Right cardiac atrium (tissue), 5 donors: ENCODE measurements at places on chromosomes 2 and 18.

GRCh38 chr18:49141491-49141890, 190.7 kb upstream of the SMAD7 start:
- no peak for DNase-seq

DNA sequence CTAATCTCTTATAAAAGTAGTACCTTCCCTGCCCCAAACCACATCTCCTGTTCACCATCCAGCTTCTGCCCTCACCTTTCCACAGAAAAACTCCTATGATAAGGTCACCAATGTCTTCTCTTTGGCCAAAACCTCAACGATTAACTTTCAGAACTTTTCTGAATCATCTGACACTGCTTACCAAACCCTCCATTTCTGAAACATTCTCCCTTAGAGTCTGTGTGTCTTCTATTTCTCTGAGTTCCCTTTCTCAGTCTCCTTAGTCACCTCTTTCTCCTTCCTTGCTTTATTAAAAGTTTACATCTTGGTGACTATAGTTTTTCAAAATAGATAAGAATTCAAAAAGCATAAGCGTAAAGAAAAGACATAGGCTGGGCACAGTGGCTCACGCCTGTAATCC, 51.3 kb upstream of the SP3 start:
- DNase-seq, result no peak

- DNase-seq, result no peak
Observed at GRCh38 chr2:106563195-106563594, 76.0 kb downstream of the CD8B2 start.

- no peak for DNase-seq
Observed at GRCh38 chr2:183487326-183487725, 363.1 kb downstream of the NUP35 start.

DNA sequence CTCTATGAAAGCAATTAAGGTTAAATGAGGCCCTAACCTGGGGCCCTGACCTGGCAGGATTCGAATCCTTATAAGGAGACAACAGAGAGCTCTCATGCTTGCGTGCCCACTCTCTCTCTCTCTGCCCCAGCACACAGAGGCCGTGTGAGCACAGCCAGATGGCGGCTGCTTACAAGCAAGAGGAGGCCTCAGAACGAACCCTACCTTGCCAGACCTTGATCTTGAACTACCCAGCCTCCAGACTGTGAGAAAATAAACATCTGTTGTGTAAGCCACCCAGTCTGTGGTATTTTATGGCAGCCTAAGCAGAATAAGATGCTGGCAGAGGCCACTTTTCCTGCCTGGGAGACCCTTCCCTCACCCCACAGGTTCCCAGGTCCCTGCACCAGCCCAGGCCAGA, 5.2 kb upstream of the UBE2F start:
- no peak for DNase-seq

DNA sequence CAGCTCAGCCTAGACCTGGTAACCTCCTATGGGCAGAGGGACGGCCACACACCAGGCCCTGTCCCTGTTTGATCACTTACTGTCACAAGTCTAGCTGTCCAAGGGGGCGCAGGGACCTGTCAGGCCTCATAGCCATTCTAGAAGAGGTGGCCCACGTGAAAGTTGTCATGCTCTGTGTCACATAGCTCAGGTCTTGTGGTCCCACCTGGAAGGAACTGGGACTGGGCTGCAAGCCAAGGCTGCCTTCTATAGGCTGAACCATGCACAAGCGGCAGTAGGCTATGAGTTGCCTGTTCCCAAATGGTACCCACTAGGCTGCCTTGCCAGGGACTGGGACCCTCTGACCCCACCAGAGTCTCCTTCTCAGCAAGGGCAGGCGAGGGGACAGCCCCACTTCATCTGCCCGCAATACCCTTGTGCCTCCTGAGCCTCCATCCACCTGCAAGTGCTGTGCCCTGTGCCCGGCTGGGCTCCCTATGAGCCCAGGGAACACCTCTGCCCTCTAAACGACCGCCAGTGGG, 177.5 kb downstream of the ANAPC1 start:
- DNase-seq, result no peak
